ENCODE measurements at places on chromosomes 5 and 9.

GRCh38 chr5:19802686-19803085, 185.3 kb downstream of the CDH18 start:
- DNase-seq: no peak

DNA sequence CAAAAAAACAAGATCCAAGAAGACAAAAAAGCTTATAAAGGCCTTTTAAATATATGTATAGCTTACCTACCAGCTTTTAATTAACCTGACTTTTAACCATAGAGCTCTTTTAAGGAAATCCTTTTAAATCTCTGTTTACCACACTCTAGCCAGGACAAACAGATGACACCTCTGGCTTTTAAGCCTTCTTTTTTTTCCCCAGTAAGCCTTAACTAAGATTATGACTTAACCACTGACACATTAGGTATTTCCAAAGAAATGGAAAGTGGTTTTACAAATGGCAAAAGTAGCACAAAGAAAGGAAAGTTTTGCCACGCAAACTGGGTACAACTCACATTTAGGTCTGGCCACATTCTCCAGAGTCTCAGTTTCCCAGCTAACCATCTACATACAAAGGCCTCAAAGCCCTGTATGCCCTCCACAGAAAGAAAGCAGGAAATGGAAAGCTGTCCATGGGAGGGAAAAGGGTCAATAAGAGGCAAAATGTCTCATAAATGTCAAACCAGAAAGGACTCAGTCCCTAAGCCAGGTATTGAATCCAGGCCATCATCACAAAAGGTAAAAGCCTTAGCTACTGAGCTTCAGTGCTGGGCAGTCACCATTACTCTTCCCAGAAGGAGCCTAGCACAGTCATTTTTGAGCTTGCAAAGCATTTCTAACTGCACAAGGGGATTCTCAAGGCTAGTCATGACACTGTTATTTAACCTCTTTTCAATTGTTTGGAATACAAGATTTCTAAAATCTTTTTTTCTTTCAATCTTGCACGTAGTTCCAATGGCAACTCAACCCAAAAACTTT, 19.7 kb downstream of the TMEM161B start:
- no peak for DNase-seq

GRCh38 chr5:67578011-67578410, 381.4 kb upstream of the CD180 start:
- no peak for DNase-seq

GRCh38 chr5:43429016-43429415, 16.8 kb upstream of the CCL28 start:
- DNase-seq: no peak

DNA sequence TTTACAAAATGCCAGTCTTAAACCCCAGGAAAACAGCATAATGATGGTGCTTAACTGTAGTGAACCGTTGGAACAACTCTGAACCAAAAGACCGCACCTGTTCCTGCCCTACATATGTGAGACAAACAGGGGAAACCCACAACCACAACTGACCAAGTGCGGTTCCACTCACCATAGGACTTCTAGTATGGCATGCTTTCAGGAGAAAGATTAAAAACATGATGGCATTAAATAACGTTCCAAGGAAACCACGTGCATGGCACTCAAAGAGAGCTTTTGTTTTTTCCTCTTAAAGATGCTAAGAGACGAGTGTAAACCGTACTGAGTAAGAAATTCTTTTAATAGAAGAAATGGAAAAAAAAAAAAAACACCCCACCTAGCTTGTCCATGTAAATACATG, 119.8 kb downstream of the SSBP2 start:
- DNase-seq: no peak

- no peak for DNase-seq
These were observed 116.2 kb upstream of the RAPGEF1 start for GRCh38 chr9:131856105-131856504.

GRCh38 chr5:79547429-79547822, 33.5 kb upstream of the HOMER1 start:
- no peak for DNase-seq

DNA sequence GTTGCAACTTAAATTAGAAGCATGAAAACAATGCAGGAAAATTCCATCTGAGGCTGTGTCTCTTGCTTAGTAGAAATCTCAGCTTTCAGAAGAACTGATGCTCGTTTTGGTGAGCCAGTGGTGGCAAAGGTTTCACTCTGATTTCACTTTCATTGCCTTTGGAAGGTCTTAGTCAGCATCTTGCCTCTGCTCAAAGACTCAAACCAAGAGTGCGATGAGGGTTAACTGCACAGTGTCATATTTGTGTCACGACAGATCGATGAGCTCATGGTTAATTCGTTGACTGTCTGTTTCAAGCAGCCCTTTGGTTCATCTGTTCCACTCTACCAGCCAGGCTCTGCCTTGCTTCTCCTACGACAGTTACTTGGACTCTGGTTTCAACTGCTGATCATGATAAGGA, 331.3 kb upstream of the KIF2A start:
- no peak for DNase-seq

DNA sequence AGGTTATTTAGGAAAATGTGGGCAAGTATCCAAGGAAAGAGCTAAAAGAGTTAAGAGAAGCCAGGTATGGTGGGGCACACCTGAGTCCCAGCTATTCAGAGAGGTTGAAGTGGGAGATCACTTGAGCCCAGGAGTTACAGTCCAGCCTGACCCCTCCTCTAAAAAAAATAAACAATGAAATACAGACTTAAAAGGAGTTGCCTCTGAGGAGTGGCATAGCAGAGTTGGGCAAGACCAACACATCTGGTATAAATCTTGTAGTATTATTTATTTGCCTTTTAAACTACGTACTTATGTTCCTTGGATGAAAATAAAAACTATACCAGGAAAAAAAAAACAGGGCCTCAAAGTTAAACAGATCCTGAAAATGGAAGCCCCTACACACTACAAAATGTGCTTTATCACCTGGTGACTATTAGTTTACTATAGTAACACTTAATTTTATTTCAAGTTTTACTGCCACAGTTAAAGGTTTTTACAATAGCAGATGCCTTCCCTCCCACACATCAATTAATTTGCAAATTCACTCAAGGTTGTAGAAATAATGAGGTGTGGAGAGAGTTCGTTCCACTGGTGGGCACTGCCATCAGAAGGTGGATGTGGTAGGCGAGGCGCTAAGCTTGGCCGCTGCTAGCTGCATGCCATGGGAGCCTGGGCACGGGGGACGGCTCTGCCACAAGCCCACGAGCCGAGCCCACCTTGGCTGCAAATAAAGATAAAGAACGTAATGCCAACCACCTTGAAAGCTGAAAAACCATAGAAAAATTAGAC, 48.0 kb downstream of the MED27 start:
- no peak for DNase-seq

GRCh38 chr9:92790542-92791527, 26.2 kb upstream of the BICD2 start:
- DNase-seq: peak; percentile 47

- no peak for DNase-seq
These were observed 291.5 kb downstream of the ARRDC3 start for GRCh38 chr5:91091471-91092234.

GRCh38 chr9:104025104-104025503, 69.0 kb upstream of the SMC2 start:
- DNase-seq: no peak

DNA sequence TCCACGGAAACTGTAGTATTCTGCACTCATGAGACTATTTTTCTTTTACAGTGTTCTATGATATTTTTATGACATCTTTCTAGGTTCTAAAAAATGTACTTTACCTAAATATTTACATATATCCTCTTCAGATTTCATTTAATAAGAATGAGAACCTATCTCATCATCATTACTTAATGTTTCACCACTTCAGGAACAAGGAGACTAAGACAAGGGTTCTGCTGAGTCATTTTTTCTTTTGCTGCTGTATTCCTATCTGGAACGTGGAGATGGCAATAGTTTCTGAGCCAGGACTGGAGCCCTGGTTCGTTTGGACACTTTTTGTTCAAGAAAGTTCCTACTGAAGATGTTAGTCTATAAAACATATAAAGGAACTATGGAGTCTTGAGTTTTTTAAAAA, 258.2 kb upstream of the MAP3K1 start:
- no peak for DNase-seq

DNA sequence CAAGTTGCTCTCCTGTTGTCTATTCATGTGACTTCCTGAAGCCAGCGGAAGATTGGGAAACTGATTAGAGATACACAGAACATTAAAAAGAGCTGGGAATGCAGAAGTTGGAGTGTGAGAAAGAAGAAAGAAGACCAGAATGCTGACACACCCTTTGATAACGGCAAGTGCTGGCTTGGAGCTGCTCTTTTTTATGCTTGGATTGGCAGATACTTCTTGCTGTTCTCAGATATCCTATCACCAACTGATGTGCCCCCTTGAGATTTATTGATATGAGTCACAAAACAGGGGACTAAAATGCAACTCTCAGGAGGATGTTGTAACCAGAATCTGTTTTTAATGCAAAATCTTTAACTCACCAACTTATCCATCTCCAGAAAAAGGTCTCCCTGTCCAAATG, 56.0 kb upstream of the ASTN2 start:
- DNase-seq: no peak

DNA sequence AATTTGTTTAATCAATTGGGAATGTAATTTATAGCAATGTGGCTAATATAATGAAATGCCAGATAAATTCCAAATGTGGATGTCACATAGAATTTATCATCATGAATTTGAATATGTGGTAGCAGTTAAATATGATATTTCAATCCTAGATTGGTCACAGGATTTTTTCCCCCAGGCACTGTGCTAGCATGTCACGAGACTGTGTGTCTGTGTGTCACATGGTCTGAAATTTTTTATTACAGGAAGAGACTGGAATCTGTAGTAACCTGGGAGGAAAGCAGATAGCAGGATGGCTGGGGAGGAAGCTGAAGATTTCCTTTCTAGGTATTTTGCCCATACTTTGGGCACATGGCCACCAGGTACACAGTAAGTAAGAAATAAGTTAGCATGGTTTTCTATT, 35.4 kb upstream of the MSH3 start:
- no peak for DNase-seq

DNA sequence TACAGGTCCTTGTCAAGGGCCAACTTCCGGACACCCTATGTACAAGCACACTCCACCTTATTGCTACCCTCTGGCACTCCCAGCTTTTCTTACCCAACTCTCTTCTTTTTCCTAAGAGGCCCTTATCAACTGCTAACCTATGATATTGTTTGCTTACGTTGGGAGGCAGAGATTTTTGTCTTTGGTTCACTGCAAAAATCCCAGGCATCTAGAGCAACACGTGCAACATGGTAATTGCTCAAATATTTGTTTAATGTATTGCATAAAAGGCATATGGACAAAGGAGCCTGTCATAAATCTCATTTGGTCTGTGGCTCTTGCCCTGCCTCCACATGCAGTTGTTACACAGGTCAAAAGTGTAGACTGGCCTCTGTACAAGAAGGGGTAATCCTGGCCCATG, 35.8 kb upstream of the ATP10B start:
- DNase-seq: no peak

DNA sequence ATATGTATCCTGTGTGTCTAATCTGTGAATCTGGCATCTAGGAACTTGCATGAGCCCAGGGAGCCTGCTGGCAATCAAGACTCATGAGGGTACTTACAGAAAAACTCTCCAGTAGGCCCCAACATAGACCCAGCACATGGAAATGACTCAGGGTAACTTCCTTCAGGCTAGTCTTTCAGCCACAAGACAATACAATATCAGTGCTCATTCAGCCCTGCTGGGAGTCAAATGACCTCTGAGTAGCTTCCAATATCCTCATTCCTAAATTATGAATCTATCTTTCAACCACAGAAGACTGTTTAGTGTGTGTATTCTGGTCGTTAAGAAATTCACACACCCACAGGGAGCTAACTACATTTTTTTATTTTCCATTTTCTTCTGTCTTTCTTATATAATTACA, 1273.0 kb downstream of the EFNA5 start:
- DNase-seq: no peak

DNA sequence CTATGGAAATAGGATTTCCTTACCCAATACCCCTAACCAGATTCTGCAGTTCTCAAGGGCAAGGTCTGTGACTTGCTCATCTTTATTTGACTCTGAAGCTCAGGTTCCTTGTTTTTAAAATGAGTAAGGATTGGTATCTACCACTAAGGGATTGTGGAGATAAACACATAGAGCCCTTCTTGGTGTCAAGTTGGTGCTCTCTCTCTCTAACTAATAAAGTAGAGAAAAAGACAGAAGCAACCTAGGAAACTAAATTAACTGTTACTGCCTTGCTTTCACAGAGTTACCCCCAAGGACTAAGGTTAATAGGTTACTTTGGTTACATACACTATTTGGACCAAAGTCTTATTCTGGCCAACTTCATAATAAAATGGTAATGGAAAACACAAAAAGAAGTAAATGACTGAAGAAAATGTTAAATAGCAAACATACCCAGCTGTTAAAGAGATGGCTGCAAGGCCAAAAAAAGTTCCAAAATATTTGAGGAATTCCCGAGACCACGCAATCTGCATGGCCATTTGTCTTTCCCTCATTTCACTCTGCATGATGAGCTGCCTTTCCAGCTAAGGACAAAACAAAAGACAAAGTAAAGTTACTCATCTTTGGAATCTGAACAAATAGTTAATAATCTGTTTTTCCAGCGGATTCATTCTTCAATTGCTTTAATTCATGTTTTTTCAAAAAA, 21.8 kb upstream of the RLN1 start:
- no peak for DNase-seq

- DNase-seq: peak; percentile 66
These were observed 3.2 kb upstream of the NFX1 start for GRCh38 chr9:33287087-33287490.

- DNase-seq: no peak
These were observed 4.0 kb downstream of the DAP start for GRCh38 chr5:10757043-10757442.

DNA sequence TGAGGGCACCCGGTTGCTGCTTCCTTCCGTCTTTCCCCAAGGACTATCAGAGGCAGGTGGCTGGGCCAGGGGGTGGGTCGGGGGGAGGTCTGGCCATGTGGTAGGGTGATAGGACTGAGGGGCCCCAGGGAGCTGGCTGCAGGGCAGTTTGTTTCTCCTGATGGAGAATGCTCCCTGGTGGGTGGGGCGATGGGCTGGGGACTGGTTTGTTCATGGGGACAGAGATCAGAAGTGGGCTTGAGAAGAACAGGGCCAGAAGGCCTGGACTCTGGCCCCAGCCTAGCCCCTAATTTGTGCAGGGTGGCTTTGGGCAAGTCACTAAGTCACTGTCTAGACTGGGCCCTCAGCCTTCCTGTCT, 117.4 kb downstream of the RGS3 start:
- DNase-seq: no peak

DNA sequence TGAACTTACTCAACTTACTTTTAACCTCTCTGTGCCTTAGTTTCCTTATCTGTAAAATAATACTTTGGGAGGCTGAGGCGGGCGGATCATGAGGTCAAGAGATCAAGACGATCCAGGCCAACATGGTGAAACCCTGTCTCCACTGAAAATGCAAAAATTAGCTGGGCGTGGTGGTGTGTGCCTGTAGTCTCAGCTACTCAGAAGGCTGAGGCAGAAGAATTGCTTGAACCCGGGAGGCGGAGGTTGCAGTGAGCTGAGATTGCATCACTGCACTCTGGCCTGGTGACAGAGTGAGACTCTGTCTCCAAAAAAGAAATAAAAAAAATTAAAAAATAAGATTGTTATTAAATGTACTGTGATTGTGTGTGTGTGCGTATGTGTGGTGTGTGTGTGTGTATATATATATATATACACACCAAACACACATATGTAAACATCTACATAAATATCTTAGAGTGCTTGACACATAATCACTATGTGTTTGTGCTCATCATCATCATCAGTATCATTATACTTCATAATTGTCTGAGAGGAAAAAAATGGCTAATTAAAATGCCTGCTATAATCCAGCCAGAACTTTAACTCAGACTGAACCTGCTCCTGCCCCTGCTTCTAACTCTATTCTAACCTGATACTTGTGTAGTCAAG, 312.8 kb downstream of the FER start:
- no peak for DNase-seq

GRCh38 chr9:127422133-127422782, 1.9 kb upstream of the ZNF79 start:
- DNase-seq: no peak

Data from NCI-H1694 (cell line).